CD4-positive, alpha-beta T cell treated with Interleukin-6 for 4 hours (primary cell): ENCODE measurements at places on chromosomes 16 and 17.

DNA sequence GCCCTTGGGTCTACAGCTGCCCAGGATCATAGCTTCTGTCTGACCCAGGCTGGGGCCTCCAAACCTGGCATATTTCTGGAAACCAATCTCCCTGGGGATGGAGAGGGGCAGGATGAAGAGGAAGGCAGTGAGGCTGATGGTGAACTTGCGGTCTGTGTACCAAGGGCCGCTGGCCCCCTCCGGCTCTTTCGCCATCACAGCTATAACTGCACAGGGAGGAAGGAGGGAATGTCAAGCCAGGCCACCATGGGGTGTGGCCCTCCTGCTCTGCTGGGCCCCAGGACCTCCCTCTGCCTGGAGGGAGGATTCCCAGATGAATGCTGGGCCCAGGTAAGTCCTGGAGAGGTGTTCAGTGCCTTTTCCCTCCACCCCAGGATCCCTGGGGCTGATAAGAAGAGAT is 6.3 kb downstream of the SLC38A7 start:
- no peak for DNase-seq

GRCh38 chr17:48997103-48997826 is at the start of gene IGF2BP1:
TSS of gene IGF2BP1 (plus strand) at chr17:48997385. CDS start at chr17:48997746, 361 bp downstream.
- peak; percentile 10 for DNase-seq

DNA sequence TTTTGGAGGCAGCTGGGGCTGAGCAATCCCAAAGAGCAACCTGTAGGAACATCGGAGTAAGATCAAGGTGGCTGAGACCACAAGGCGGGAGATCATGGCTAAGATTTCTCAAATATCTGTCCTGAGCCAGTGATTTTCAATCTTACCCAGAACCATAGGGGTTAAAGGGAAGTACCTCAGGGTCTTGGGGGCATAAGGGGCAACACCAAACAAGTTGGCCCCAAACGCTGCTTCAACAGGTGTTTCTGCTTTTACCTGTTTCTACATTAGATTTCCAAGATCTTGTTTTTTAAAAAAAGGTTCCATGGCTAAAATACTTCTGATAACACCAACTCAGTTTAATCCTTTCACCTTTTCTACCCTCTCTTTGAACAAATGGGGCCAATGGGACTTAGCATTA is 2.6 kb upstream of the UNC119 start:
- no peak for DNase-seq

DNA sequence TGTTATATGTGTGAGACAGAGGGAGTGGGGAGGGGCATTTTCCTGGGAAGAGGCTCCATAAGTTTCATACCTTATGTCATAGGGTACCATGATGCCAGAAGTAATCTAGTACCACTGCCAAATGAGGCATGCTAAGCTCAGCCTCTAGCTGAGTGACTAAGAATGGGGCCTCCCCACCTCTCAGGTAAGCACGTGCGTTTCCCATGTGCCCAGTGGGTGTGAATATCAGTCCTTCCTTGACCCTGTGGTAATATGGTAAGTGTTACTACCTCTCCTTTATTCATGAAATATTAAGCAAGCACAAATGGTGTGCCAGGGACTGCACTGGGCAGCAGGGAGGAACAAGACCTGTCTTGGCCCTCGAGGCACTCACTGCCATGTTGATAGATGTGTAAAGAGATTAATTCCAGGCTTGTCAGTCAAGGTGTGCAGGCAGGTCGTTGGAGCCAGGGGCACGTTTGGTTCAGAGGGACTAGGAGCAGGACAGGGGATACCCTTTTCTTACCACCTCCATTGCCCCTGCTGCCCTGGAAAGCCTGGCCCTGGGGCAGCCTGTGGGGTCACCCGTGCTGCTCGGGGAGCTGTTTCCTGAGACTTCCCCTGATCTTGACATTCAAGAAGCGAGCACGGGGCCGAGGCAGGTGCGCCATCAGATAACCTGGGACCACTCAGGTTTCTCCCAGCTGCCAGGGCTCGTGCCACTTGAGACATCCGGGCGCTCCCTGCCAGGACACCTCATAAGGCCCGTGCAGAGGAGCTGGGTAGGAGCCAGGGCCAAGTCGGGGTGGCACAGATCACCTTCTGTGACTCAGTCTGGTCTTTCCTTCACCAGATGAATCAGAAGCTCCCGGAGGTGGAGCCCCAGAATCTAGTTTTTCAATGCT is 8.8 kb downstream of the RSAD1 start:
- DNase-seq = no peak

DNA sequence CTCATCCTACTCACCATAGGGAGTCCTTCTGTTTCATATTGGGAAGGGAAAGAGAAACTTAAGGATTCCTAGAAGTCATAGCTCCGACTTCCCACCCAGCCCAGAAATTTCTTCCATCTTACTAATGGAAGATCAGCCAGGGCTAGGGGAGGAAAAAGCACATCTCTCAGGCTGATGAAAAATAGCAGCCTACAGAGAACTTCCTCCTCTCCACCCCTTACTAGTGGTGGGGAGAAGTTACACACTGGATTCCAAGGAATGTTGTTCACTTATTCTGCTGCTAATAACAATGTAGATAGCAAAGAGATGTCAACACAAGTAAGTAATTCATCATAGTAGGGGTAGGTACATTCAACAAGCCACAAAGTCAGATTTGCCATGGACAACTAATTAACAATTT is 94.4 kb downstream of the SPACA3 start:
- DNase-seq = no peak

GRCh38 chr16:70267516-70267915 is 15.8 kb upstream of the EXOSC6 start:
- peak; percentile 45 for DNase-seq

DNA sequence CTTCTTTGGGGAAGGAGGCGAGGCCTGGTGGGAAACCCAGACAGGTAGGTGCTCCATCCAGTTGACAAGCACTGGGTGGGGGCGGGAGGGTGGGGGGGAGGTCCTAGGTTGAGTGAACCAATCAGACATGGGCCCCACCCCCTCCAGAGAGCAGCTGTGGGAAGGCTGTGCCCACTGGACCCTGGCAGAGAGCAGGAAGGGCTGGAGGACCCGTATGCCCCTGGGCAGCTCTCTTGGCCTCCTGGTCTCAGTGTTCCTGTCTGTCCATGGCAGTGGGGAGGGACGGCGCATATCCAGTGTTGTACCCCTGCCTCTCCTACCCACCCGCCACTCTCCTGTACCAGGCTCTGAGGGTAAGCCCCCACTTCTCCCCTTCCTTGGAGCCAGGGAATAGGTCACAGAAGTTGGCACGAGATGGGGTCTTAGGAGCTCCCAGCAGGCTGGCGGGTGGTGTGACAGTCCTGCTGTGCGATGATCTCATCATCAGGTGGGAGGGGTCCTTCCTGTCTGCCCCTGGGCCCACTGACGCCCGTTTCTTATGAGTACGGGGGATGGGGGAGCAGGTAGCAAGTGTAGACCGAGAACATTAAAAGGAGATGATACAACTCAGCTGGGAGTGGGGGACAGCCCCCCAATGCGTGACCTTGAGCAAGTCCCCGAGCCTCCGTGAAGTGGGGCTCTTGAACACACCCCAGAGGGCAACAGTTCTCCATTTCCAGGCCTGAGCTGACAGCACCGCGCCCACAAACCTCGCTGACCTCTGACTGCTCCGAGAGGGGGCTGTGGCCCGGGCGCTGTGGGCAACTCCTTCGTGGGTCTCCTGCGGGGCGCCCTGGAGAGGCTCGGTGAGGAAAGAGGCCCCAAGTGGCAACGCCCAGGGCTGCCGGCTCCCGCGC is 1.2 kb upstream of the ZFPM1 start:
- peak; percentile 36 for DNase-seq

DNA sequence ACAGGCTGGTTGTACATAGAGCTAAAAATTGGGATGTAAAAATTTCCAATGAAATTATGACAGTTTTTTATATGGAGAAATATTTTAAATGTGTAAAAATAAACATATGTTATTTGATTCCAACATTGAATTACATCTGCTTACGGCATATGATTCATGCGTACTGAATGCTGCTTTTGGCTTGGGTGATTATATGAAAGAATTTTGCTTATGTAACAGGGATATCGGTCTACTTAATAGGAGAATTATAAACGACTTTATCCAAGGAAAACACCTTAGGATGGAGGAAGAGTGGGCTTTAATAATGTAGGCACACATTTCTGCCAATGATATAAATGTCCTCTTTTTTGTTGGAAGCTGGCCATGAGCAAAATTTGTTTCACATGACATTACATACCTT is 197.3 kb upstream of the GOT2 start:
- DNase-seq = no peak

DNA sequence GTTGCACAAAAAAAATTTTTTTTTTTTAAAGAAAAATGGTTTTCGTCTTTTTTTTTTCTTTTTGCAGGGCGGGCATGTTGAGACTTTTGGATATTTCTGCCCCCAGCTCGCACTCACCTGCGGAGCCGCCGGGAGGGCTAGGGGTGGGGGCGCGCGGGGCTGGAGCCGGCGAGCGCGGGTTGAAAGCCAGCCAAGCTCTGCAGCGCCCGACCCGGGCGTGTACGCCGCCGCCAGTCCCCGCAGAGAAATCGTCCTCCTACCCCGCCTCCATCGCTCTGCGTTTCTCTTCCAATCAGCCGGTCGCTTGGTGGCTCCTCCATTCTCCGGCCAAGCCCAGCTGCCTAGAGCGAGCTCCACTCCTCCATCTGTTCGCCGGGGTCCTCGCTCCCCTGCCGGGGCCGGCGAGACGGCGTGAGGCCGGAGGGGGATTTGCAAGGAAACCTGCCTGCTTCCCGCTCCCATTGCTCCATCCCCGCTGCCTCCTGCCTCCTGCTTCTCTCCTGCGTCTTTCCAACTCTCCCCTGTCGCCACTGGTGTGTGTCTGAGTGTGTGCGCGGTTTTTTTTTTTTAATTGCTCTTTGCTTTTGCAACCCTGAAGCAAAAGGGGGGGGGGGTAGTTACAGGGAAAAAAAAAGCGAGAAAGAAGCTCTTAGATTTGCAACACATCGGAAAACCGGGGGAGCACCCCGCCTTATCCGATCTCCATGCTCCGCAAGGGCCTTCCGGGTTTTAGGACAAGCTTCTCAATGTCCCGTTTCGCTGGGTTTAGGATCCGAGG is 1.8 kb upstream of the UBTF start:
- peak; percentile 76 for DNase-seq

DNA sequence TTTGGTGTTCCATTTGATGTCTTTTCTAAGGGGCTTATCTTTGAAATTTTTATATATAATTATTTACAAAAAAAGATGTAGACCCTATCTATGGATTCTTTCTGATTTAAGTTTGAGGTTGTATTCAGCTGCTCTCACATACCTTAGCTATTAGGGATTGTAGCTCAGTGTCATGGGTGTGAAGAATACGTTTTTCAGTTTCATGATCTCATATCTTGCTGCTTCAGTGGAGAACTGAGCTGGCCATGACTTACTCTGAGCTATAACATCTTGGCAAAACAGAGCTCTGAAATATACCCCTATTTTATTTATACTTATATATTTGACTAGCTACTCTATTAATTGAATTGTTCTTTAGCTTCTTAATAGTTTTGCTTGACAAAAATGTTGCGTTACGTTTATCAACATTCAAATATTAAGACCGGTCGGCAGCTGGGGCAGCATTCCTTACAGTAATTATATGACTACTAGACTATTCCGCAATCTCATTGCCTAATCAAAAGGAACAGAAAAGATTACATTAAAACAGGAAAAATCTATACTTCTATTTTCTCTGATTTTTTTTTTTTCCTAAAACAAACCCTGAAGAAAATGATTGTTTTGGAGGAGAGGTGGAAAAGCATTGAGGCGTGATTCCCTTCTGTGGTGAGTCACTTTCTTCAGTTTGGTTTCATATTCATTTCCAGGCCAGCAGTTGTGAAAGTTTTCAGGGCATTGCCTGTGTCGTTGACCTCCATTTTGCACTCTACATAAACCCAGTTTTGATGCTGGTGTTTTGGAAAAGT is 24.1 kb upstream of the KRT24 start:
- DNase-seq = no peak

DNA sequence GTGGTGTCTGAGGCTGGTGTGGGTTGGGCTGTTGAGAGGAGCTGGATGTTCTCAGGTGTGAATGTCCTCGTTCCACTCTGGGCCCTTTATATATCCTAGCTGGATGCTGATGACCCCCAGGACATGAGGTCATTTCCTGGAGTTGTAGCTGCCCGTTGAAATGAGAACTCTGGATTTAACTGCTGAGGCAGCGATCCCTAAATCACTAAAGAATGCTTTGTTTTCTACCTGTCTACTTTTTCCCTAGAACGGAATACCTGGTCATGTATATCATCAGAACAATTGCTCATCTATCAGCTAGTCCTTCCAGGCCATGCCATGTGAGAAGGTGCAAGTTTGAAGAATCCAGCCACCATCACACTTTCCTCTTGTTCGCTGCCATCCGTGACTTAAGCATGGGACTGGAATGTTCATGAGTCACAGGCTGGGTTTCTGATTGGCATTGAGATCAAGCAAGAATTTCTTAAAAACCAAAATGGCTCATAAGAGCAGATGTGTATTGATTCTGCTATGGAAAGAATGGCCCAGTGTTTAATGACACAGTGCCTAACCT is at the start of gene KRTAP2-3:
KRTAP2-3 (minus strand) TSS at position 63 of the 553 bp plus-strand sequence. CDS start 64 bp downstream, outside the sequence.
- no peak for DNase-seq
